ENCODE measurements at places on chromosomes 13 and 19.

DNA sequence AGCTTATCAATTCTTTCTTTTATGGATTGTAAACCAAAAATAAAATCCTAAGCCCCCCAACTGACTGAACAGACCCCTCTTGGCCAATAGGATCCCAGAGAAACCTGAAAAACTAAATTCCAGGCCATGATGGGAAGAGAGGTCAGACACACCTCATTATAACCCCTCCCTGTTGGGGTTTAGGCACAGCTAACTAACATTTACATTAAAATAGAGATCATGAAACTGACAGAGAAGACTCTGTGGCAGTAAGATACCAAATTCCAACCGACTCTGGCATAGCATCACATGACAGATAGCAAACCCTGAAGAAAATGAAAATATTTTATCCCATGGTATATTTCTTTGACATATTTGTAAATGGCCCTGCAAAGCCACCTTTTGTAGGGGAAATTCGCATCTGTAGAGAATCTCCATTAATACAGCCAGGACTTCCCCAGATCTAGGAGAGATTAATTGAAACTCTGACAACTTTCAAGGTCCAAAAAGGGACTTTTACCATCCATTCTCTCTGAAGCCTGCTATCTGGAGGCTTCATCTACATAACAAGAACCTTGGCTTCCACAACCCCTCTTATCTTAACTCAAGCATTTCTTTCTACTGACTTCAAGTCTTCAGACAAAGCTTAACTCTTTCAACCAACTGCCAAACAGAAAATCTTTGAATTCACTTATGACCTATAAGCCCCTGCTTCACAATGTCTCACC lies 27.1 kb upstream of the GAS6 start:
- DNase-seq = no peak

GRCh38 chr13:105116966-105117365 lies 1418.5 kb downstream of the EFNB2 start:
- DNase-seq = no peak

DNA sequence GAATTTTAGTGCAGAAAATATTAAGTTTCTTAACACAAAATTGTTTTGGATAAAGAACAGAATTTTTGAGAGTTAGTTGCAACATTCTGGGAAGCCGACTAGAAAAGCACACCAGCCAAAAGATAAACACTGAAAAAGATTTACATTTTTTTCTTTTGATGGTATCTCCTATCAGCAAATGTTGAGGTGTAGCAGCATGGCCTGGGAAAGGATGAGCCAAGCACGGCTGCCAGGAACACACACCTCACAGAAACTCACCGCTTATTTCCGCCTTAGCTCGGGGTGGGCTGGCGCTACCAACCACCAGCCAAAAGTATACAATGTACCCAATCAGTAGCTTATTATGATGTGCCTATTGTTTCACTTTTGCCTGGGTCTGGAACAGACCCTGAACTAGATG lies 134.7 kb downstream of the MIPEP start:
- DNase-seq = no peak

DNA sequence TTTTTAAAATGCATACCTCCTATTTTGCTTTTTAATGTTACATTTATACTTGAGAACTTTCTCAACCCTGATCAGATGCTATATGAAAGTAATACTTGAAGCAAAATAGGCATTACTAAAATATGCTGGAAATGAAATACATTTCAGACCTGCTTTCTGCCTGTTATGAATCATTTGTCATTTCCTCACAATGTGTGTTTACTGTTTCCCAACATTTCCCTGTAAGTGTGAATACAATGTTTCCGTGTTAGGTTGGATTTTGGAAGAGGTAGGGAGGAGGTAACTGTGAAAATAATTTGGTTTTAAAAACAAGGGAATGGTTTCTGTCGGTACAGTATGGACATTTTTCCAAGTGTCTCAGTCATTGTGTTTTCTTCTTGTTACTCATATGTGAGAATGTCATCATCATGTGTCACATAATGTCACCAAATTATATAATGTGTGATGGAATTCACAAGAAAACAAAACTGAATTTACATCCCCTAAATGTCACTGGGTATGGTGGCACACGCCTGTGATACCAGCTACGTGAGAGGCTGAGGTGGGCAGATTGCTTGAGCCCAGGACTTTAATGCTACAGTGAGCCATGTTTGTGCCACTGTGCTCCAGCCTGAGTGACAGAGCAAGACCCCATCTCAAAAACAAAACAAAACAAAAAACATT lies 43.0 kb downstream of the ZAR1L start:
- no peak for DNase-seq

- no peak for DNase-seq
Observed at GRCh38 chr13:114318624-114319023, 4.3 kb downstream of the CHAMP1 start.

GRCh38 chr19:48540110-48540509 lies 11.9 kb upstream of the SULT2B1 start:
- DNase-seq = no peak
